ENCODE measurements at places on chromosomes 3 and 15.

DNA sequence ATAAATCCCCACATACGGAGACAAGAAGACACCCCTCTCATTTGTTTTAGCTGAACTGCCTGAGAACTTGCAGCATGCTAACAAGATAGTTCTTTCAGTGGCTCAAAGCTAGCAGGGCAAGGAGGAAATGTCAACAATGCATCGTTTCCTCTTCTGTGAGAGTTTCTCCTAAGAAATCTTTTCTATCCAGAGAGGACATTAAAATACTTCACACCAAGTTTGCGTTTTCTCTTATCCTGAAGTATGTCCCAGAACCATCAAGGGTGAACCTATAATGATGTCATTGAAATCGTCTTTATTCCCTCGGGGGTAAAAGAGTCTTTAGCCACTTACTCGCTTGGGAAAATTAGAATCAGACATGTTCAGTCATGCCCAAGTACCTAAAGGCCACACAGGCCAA is 541.7 kb upstream of the MDFIC2 start:
- no peak for DNase-seq

DNA sequence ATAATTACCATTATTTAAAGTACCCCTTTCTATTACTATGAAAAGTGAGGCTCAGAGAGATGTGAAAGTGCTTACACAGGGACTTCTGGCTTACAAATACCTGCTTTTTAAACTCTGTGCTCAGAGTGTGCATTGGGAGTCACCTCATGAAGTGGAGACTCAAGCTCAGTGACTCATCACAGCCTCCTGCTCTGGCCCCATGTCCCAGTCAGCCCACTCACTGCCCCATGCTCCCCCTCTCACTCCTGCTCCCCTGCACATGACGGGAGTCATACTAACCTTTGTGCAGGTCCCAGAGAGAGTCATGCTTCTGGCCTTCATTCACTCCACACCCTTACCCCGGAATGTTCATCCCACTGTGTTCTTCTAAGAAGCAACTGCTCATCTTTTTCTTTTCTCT is 20.2 kb downstream of the CCR1 start:
- DNase-seq = no peak

- DNase-seq = no peak
These were observed 30.5 kb downstream of the DUT start for GRCh38 chr15:48361685-48362084.

GRCh38 chr15:79221696-79222095 is 60.8 kb upstream of the ANKRD34C start:
- no peak for DNase-seq

DNA sequence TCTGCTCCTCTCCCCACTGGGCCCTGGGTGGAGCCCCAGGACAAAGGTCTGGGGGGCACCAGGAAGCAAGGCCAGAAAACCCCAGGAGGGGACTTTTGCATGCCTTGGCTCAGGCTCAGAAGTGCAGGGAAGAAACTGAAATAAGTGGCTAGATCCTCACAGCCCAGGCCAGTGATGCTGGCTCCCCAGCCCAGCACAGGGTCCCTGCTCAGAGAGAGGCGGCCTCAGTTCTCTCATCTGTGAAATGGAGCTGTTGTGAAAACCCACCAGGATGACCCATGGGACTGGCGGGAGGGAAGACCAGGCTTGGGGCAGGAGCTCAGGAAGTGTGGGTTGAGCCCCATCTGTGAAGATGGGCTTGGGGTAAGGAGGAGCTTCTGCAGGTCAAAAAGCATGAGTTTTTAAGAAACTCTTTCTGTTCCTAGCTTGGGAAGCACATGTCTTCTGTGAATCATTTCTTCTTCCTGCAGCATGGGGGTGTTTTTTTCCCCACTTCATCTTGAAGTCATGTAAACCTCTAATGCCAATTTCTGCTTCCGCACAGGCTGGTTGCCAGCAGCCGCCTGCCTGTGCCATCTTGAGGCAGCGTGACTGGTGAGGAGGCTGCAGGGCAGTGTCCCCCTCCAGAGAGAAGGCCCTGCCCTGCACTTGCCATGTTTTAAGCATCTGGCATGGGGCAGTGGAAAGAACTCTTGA is 118.6 kb downstream of the SMAD6 start:
- DNase-seq = no peak

GRCh38 chr3:165683947-165684346 is 153.3 kb downstream of the BCHE start:
- DNase-seq = no peak

DNA sequence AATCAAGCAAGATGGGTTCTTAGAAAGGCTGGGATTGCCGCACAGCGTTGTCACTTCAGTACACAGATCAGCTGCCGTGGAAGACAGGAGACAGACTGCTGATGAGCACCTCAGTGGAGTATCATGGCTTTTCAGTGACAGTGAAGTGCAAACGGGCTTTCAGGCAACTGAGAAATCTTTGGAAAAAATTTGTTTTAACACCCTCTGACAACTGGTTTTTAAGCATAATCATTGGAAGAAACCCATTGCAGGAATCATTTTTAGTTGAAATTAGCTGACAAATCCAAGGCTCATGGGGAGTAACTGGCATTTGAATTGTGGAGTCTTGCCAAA is 418.8 kb downstream of the OTOL1 start:
- DNase-seq = no peak
